ENCODE measurements at places on chromosomes 13 and 19.

DNA sequence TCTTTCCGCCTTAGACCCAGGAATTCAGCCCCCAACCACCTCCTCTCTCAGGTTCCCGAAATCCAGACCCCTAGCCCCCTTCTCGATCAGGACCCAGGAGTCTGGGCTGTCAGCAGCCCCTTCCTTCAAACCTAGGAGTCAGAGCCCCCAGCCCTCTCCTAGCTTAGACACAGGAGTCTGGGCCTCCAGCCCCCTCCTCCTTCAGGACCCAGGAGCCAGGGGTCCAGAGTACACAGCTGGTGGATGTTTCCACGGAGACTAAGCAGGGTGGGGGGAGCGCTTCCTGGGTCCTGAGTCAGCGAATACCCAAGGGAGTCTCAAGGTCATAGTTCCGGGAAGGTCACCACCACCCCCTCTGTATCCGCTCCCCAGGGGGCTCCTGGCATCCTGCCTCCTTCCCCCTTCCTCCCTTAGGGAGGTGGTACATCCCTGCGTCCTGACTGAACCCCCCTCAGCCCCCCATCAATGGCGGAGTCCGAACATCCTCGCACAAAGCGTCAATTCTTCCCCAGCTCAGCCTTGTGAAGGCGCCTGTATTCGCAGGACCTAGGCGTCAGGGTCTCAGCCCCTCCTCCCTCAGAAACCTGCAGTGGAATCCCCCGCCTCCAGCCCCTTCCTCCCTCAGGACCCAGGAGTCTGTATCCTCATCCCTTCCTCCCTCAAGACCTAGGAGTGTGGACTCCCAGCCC, 4.6 kb downstream of the CADM4 start:
- DNase-seq, result no peak

GRCh38 chr13:32582281-32582680, 4.0 kb upstream of the PDS5B start:
- no peak for DNase-seq

DNA sequence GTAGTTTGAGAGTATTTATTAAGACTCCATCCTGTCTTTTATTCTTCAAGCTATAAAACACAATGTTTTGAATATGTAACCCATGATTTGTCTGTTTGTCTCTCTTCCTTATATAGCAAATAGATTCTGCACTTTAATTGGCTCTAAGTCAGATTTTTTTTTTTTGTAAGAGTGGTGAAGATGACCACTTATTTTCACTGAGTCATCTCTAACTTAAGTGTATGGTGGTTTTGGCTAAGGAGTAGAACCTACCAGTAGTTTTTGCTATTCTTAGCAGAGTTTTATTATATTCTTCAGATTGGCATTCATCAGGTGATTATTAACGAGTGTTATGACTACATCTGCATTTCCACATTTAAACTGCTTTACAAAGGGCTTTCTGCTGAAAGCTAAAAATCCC, 194.7 kb downstream of the LMO7 start:
- no peak for DNase-seq

DNA sequence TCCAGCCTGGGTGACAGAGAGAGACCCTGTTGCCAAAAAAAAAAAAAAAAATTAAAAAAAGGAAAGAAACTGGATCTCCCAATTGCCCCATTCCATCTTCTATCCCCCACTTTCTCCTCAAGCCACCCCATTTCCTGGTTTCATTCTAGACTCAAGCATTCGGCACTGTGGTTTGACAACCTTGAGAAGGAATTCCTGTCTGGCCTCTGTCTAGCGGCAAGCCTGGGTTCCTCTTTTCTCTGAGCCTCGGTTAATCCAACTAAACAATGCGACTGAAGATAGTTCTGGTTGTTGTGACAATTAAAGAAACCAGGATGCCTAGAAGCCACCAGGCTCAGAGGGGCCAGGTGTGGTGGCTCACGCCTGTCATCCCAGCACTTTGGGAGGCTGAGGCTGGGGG, 3.3 kb upstream of the C3 start:
- DNase-seq, result no peak

- no peak for DNase-seq
These were observed 5.5 kb upstream of the ECH1 start for GRCh38 chr19:38836983-38837626.

DNA sequence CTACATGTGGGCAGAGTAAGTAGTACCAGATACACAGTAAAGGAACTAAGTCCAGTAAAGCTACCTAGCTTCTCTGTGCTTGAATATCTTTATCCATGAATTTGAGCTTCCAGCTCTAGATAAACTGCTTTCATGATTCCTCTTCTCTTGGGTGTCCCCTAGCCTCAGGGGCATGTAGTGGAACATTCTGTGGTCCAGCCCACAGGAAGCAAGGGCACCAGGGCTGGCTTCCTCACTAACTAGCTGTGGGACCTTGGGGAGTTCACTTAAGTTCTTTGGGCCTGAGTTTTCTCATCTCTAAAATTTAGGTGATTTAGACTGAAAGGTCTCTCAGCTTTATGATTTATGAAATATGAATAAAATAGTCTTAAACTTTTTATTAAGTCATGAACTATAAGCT, 185.7 kb downstream of the KATNAL1 start:
- DNase-seq, result no peak

DNA sequence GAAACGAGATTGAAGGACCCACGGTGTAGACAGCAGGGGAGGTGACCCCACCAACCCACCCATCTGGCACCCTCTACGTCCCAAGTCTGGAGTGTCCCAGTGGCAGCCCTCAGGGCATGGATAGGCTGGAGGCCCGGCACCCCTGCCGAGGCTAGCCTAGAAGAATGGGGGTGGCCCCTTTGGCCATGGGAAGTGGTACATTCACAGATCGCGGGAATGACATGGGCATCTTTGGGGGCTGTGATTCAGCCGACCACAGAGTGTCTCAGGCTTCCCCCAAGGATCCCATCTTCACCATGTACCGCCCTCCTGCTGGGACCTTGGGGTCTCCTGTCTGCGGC, 11.3 kb upstream of the MKNK2 start:
- DNase-seq, result no peak

Measured in stimulated activated CD8-positive, alpha-beta memory T cell treated with anti-CD3 and anti-CD28 coated beads, Interleukin-7, amount 100 ng/mL, for 24 hours (primary cell).